Glutamatergic neuron (in vitro differentiated cells): ENCODE measurements at places on chromosomes 5 and 9.
A peak's percentile ranks its signal among the peaks of the same experiment; 100 is the strongest.

GRCh38 chr5:172795318-172795977 lies 24.5 kb upstream of the DUSP1 start:
- DNase-seq = no peak

- no peak for DNase-seq
These were observed 86.8 kb upstream of the CDH6 start for GRCh38 chr5:31106691-31107090.

DNA sequence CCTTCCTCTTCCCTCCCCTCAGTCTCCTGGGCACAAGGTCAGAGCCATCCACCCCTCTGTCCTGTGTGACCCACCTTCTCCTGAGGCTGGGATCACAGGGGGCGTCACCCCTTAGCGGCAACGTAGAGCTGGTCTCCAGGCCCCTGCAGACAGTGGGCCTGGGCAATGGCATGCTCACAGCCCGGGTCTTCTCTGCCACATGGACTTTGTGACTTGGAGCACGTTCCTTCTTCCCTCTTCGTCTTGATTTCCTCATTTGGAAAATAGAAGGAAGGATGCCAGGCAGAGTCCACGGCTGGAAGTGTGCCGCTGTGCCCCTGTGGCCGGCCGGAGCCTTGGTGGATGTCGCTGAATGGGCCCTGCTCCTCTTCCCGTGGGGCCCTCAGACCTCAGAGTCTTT lies 10.0 kb downstream of the RXRA start:
- DNase-seq = no peak

DNA sequence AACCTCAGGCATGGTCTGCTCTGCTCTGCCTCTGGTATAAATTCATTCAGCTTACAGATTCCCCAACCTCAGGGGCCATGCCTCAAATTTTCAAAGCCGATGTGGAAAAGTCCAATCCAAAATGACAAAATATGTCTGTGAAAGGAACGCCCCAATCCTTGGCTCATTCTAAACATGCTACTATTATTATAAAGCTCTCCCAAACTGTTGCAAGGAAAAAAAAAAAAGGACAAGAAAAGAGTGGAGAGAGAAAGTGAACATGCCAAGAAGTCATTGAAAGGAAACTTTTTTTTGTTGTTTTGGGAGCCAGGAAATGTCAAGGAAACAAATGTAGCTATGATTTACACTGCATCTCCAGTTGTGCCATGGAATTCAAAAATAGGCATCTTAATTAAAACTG lies 3.8 kb downstream of the COL23A1 start:
- DNase-seq = no peak

GRCh38 chr5:178337334-178337741 lies 104.7 kb upstream of the PHYKPL start:
- DNase-seq = no peak

- DNase-seq = no peak
These were observed 76.8 kb downstream of the MACROH2A1 start for GRCh38 chr5:135322271-135322670.

GRCh38 chr5:54517174-54517511 lies 416 bp upstream of the SNX18 start:
- no peak for DNase-seq

DNA sequence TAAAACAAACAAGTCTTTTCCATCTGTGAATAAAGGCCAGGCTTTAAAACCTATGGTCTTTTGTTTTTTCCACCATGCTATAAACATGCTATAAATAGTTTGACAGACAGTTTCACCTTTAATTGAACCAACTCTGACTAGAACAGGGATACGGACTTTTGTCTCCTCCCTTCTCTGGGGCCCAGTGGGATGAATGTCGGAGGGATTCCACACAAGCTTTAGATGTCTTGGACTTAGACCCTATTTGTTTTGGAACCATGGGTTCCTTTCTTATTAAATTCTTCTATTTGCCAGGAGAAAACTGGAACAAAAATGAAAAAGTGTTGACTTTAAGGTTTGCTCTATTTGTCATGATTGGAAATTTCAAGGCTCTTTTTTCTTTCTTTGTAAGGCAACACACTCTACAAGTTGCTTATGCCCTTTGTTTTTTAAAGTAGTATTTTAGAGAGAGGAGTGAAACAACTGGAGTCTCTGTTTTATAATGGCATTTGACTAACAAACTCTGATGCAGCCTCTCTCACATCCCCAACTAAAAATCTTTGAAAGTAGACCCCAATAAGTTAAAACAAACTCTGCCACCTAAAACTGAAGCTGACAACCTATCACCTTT lies 145.3 kb downstream of the MLLT3 start:
- DNase-seq = no peak

DNA sequence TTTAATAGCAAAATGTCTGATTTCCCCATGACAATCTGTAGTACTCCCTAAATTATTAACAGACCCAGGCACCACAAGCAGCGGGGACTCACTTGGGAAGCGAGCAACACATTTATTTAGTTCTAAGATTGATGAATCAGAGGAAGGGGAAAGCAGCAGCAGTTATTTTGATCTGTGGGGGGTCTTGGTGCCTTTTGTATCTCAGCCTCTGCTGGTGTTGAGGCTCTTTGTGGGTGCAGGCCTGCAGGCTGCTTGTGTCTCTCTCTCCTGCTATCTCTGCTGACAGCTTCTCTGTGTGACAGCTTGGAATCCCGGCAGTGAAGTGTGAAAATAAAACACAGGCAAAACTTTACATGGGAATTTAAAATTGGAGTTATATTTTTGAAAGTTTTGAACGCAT lies 878.2 kb upstream of the DMAC1 start:
- DNase-seq = no peak

DNA sequence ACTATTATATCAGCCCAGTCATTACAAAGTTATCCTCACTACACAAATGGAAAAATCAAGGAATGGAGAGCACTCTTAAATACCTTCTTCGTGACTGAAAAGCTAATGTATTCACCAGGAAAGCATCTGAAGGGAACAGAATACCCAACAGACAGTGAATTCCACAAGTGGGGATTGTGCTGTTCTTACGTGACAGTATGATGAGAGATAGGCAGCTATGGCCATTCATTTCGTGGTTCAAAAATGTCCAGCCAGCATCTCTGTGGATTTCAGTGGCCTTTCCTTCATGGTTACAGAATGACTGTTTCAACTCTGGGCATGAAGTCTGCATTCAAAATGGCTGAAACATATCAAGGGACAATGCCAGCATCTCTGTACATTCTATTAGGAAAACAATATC lies 323.8 kb downstream of the PRELID2 start:
- DNase-seq = no peak

- no peak for DNase-seq
These were observed 72.1 kb upstream of the STK32A start for GRCh38 chr5:147162740-147163139.

DNA sequence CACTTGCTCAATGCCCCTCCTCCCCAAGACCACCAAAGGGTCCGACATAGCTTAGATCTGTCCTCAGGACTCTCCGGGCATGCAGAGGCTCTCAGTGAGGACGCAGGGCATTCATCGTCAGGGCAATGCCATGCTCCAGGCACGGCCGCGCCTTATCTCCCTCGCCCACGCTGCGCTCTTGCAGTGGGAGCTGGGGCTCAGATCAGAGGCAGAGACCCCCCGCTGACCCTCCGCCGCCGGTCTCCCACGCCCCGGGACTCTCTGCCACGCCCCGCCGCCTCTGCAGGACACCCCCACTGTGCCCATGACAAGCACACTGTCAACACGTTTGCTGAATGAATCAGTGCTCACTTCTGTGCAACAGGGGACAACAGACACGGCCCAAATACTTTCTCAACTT lies 140.7 kb downstream of the ADAMTS2 start:
- DNase-seq = peak; percentile 12

GRCh38 chr9:98214811-98215210 lies 22.4 kb upstream of the CORO2A start:
- no peak for DNase-seq

DNA sequence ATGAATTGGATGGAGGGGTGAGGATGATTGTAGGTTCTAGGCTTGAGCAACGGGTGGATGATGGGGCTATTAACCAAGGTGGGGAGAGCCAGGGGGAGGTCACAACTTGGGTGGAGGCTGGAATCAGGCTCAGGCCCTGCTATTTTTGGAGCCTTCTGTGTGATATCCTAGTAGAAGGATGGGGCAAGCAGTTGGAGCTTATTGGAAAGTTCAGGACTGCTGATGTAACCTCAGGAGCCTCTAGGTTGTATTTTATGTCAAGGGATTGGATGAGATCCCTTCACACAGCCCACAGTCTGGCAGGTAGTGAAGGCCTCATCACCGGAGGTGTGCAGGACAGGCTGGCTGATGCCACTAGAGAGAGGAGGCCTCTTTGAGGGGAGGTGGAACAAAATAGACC lies 11.2 kb upstream of the RPS14 start:
- DNase-seq = no peak

GRCh38 chr9:84371737-84372136 lies 31.2 kb upstream of the SLC28A3 start:
- DNase-seq = no peak

- peak; percentile 63 for DNase-seq
These were observed 40.2 kb upstream of the PHF2 start for GRCh38 chr9:93536167-93536566.

GRCh38 chr5:107088907-107089306 lies 581.8 kb downstream of the EFNA5 start:
- no peak for DNase-seq

- no peak for DNase-seq
These were observed 156.5 kb downstream of the TRIO start for GRCh38 chr5:14299666-14300065.

DNA sequence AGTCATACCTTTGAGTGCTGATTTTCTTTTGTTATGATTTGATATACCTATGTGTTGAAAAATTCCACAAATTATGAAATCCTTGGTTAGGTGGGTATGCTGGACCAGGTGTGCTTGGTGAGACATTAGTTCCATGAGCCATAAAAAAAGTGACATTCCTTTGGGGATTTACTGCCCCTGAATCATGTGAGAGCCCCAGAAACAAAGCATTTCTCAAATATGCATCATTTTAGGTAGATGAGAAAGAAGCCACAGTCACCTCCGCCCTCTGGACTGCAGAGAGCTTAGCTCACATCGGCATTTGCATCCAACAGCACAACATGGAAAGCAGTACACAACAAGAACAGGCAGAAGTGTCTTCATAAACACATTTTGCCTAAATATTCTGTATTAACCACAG lies 55.3 kb downstream of the DAP start:
- no peak for DNase-seq

DNA sequence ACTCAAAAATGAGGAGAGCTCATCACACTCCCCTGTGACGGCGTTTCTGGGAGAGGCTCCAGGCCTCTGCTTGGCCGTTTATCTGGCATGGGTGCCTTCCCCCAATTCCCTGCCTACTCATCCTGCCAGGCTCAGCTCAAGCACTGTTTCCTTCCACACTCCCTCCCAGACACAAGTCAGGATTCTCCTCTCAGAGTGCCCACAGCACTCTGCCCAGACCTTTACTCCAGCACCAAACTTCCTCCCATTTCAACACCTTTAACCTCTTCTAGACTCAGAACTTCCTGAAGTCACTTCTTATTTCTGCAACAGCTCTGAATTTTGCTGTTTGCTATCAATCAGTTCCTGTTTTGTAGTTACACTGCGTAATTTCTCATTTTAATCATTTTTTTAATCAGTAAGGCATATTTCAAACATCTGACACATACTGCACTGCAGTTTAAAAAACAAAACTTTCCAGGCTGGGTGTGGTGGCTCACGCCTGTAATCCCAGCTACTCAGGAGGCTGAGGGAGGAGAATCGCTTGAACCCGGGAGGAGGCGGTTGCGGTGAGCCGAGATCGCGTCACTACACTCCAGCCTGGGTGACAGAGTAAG lies 16.0 kb downstream of the TRMO start:
- no peak for DNase-seq
